ENCODE measurements at places on chromosomes 1 and 21.

DNA sequence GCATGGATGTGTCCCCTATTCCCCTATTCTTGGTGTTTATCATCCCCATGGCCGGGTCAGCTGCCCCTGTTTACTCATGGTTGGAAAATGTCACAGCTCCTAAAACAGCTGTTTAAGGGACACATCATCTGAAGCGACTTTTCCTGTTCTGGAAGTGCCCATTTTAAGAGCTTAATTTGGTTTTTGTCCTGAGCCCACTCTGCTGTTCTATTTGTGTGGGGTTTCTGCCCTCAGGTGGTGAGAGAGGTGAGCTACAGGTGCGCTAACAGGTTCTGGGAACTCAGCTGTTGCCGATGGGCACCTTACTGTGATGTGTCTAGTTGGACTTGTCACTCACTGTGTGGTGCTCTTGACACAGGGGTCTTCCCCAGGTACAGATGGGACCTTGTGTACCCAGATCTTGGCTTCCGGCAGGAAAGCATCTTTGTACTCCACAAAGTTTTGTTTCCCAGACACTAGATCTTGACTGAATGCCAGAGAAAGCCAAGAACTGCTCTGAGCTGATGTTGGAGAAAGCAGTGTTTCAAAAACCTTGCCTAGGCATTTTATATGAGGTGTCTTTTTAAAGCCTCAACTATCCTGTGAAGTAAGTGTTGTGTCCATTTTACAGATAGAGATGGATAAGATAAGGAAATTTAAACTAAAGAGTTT is 59.0 kb upstream of the CD1D start:
- no peak for DNase-seq

DNA sequence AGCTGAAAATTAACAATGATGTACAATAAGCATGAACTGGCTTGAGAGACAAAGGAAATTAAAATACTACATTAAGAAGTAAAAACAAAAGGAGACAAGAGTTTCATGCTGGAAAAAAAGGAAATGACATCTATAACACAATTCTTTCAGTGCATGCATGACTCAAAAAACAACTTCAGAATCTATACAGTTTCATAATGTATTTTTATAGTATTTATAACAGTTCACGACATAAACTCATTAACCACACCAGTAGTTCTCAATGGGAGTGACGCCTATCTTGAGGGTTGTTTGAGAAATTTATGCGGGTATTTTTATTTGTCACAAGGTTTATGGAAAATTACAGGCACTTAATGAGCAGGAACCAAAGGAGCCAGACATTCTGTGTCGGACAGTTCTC is 168.5 kb downstream of the SMYD3 start:
- DNase-seq, result no peak

DNA sequence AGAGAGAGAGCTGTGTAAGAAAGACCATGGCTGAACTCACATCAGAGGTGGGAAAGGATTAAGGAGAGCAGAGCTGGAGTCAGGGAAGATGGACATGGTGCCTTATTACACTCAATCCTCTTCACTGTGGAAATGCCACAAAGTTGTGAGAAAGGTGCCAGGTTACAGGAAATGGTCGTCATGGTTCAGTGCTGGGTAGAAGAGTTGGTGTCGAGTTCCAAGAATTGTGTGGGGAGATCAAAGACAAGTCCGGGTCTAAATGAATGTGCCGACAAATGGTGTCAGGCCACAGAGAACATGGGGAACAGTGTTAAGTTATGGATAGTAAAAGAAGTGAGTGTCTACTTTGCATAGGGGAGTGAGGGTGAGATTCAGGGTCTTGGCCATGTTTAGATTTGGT is 40.9 kb downstream of the LAMC2 start:
- no peak for DNase-seq

- DNase-seq, result no peak
These were observed 208.1 kb upstream of the SAMSN1 start for GRCh38 chr21:14754259-14754604.

DNA sequence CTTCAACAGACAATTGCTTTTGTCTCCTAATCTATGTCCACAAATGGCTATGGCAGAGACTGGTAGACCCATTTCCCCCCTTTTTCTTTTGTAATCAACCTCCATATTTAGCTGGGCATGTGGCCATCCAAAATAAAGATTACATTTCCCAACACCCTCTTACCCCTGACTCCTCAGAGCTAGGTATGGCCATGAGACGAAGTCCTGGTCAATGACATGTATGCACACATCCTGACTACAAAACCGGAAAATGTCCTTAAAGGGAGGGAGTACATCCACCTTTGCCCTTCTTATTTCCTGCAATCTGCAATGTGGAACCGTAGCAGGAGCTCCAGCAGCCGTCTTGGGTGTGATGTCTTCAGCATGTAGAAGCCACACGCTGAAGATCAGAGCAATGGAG is 36.2 kb upstream of the RCSD1 start:
- no peak for DNase-seq

Measured in CD4-positive, alpha-beta T cell treated with Interleukin-4 for 4 hours (primary cell).